Bronchial epithelial cell (primary cell): ENCODE measurements at places on chromosomes 6 and 20. TPM values are rescaled to one million over a fixed set of nuclear protein-coding genes. Genes with fewer than 3 reads are reported as not detected.

Gene ZC2HC1B
- total RNA-seq, result not detected in 2 replicates

Gene FANCE
- total RNA-seq, result 41.5 and 46.3 TPM in 2 replicates

Gene POM121L2
- not detected in 2 replicates for total RNA-seq

Gene TOMM34
- 17.6 and 25.2 TPM in 2 replicates for total RNA-seq

Gene OR2J1
- not detected in 2 replicates for total RNA-seq

Gene PMEPA1
- total RNA-seq, result 7.6 and 51.1 TPM in 2 replicates

Gene PTCHD4
- total RNA-seq, result 1.8 and 2.6 TPM in 2 replicates

Gene MCHR2
- not detected in 2 replicates for total RNA-seq

Gene SIRT5
- total RNA-seq, result 10.8 and 15.7 TPM in 2 replicates

Gene REM1
- total RNA-seq, result not detected in 2 replicates

Gene MYL9
- 0.53 and 0.90 TPM in 2 replicates for total RNA-seq

Gene SIGLEC1
- total RNA-seq, result not detected in 2 replicates

Gene TRIM31
- 0.13 TPM in 1 of 2 replicates, not detected in the other for total RNA-seq

Gene RIPOR3
- total RNA-seq, result under 0.01 and 0.53 TPM in 2 replicates

Gene EYA4
- 9.7 and 13.1 TPM in 2 replicates for total RNA-seq

Gene PRICKLE4
- 0.53 and 0.90 TPM in 2 replicates for total RNA-seq

Gene STK35
- 20.0 TPM in 2 replicates for total RNA-seq

Gene ARFGEF3
- 10.3 and 14.2 TPM in 2 replicates for total RNA-seq

Gene TINAG
- total RNA-seq, result not detected in 2 replicates

Gene MAS1
- not detected in 2 replicates for total RNA-seq

Gene DPPA5
- total RNA-seq, result not detected in 2 replicates

Gene LAMA4
- 0.38 and 5.5 TPM in 2 replicates for total RNA-seq

Gene PNLDC1
- 0.13 and 0.26 TPM in 2 replicates for total RNA-seq

Gene CLDN20
- total RNA-seq, result not detected in 2 replicates
